ENCODE measurements at places on chromosomes 4 and X.

GRCh38 chr4:159191989-159192388 lies 89.1 kb downstream of the RAPGEF2 start:
- peak; percentile 61 for DNase-seq

- no peak for DNase-seq
These were observed 321.6 kb downstream of the STIM2 start for GRCh38 chr4:27182211-27182610.

- no peak for DNase-seq
These were observed 41.3 kb upstream of the CRMP1 start for GRCh38 chr4:5933996-5934831.

GRCh38 chr4:61202638-61203435 lies 2.7 kb downstream of the ADGRL3 start:
- DNase-seq: peak; percentile 68

- no peak for DNase-seq
These were observed 226.6 kb downstream of the NLGN4X start for GRCh38 chrX:6002056-6002455.

GRCh38 chr4:128107766-128108165 lies 46.7 kb downstream of the LARP1B start:
- no peak for DNase-seq

- DNase-seq: no peak
These were observed 28.2 kb upstream of the TLR2 start for GRCh38 chr4:153655928-153656327.

GRCh38 chr4:108303488-108304177 lies 134.9 kb upstream of the LEF1 start:
- peak; percentile 75 for DNase-seq

DNA sequence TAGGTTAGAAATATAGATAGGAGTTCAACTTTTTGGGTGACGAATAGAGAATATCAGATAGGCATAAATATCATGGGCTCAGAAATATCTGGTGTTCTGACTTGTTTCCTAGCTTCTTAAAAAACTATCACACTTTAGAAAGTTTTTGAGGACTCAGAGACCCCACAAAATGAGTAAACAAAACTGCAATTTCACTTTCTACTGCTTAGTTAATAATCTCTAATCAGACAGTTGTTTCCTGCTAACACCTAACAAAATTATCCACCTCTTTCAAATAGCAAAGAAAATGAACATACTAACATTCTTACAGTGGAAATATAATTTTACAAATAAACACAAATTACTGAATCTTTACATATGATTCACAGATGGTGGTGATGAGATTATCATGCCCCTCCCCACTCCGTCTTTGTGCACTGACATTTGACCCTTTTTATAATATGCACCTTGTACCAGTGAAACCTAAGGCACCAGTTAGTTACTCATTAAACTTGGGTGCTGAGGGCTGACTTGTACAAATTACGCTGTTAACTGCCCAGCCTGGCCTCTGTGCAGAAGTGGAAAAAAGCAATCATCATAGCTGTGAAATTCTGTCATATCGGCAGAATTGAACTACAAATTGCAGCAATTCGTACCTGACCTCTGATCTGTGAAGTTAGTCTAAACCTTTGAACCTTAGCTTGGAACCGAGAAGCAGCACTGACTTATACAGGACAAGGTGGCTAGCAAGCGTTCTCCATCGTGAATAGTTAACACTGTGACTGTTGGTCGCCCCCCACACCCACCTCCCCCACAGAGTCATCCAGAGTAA lies 138.7 kb downstream of the CHRNA9 start:
- no peak for DNase-seq

- no peak for DNase-seq
These were observed 69.6 kb upstream of the PCDH18 start for GRCh38 chr4:137601934-137602333.

DNA sequence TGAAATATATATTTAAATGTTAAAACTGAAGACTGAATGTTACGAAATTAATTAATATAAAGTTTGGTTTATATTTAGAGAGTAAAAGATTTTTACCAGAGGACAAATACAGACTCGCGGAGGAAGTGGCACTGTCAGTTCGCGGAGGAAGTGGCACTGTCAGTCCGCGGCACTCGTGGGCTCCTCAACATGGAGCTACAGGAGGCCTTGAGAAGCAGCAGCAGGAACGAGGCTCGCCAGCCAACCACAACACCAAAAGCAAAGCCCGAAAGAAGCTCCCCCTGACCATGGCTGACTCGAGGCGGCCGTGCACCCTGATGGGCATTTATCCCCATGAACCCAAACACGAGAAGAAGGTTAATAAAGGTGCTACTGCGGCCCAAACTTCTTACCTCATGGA lies 125.3 kb upstream of the PABPC4L start:
- no peak for DNase-seq

DNA sequence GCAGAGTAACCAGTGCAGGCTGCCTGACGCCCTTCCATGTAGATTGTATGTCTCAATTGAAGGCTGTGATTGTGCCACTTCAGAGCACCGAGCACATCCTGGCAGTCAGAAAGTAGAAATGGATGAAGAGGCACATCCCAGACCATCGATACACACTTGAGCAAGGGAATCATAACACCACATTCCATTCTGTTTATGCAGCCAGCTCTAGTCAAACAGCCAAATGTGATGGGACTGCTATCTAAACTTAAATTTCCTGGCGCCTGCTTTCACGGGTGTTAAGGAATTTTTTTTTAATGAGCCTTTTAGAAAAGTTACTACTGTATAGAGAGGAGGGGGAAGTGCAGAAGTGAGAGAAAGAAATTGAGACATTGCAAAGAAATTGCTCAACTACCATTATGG lies 84.4 kb downstream of the PPARGC1A start:
- no peak for DNase-seq

GRCh38 chr4:15786743-15787142 lies 8.6 kb downstream of the CD38 start:
- no peak for DNase-seq

- no peak for DNase-seq
These were observed 23.2 kb upstream of the BRS3 start for GRCh38 chrX:136464589-136464988.

DNA sequence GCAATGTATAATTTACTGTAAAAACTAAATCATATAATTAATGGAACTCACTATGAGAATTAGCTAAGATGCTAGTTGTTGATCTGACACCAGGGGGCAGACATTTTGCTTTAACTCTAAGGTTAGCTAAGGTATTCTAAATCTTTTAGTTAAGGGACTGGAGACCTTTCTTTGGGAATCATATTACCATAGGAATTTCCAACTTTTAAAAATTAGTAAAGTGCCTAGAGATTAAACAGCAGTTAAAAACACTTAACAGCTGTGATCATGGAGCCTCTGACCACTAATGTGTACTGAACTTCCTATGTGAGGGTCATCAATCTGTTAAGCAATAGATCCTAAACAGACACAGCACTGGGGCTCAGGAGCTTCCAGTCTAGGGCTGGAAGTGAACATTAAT lies 226.6 kb downstream of the NSUN7 start:
- DNase-seq: peak; percentile 48

DNA sequence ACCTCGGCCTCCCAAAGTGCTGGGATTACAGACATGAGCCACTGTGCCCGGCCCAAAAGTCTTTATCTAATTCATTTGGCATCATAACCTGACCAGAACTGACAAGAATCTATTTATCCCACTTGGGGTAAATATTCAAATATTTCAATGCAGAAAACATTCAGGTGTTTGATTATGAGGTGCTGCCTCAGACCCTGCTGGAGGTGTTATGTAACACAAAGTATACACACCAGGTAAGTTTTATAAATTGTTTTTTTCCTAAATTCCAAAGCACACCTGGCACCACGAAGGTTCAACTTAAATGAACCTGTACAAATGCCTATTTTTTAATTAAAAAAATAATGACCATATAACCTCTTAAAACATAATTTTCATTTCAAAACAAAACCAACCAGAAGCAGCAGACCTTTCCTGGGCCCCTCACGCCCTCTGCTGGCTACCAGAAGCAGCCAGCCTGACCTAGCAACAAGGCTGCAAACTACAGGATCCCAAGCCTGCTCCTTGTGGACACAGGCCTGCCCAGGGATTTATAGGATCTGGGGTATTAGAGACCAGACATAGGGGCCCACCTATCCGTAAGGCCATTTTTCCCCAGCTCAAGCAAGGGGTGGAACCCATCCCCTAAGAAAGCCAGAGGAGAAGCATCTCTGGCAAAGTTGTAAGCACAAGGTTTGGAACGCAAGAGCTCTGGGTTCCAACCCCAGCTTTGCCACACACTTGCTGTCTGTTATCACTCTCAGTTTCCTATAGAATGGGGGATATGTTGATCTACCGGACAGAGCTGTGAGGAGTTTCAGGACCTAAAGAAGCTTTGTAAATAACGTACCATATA lies 11.7 kb downstream of the OTUD5 start:
- peak; percentile 62 for DNase-seq

DNA sequence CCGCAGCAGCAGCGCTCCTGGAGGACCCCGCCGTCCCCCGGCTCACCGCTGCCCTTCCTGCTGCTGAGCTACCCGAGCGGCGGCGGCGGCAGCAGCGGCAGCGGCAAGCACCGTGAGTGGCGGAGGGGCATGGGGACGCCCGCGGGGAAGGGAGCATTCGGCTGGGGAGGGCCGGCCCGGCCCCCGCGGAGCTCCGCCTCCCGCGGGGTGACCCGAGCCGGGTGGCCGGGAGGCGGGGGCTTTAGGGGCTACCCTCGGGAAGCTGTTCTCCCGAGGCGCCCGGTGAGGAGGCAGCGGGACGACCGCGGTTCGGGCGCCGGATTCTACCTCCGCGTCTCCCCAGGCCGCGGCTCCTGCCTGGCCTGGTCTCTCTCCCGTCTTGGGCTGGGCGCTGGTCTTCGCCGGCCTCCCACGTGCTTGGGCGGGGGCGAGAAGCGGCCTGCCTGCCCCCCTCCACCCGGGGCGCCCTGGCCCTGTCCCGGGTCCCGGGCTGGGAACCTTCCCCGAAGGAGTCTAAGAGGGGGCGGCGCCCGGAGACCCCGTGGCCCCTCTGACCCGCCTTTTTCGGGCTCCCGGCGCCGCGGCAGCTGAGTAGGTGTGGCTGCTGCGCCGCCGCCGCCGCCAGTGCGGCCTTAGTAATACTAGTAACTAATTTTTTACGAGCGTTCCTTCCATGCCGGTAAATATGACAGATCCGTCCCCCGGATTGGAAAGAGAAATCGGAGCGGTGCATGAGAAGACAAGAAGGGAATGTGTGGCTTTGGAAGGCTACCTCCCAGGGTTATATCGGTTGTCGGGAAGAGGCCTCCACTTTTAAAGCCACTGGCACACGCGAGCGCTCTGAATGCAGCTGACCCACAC lies 16.4 kb upstream of the RUFY3 start:
- DNase-seq: peak; percentile 87

DNA sequence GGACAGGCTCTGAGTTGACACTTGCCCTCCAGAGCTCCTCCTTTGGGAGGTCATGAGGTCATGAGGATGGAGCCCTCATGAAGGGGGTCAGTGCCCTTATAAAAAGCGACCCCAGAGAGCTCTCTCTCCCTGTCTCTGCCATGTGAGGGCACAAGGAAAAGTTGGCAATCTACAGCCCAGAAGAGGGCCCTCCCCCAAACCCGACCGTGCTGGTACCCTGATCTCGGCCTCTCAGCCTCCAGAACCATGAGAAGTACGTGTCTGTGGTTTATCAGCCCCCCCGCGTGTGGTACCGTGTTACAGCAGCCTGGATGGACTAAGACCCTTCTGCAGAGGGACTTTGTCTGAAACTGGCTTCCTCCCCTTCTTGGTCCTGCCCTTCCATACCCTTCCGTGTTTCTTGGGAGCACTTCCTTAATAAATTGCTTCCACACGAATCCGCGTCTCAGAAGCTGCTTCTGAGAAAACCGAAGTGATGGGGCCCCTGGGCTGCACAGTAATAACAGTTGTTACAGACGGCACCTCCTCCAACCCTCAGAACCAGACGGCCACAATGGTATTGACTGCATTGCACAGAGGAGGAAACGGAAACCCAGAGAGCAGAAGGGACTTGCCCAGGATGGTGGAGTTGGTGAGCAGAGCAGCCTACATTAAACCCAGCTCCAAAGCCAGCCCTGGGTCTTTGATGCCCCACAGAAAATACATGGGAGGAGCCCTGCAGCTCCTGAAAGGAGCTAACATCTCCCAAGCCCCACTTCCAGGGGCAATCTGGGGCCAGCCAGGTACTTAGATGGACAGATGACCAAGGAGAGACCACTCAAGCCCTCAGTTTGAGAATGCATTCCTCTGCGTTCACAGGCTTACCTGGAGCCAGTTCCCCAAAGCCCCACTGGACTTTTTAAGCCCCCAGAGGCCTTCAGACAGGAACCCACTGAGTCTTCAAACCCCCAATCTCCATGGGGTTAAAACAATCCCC lies 242.7 kb downstream of the BCOR start:
- DNase-seq: no peak

- no peak for DNase-seq
These were observed 25.5 kb upstream of the NXT2 start for GRCh38 chrX:109511113-109511512.

DNA sequence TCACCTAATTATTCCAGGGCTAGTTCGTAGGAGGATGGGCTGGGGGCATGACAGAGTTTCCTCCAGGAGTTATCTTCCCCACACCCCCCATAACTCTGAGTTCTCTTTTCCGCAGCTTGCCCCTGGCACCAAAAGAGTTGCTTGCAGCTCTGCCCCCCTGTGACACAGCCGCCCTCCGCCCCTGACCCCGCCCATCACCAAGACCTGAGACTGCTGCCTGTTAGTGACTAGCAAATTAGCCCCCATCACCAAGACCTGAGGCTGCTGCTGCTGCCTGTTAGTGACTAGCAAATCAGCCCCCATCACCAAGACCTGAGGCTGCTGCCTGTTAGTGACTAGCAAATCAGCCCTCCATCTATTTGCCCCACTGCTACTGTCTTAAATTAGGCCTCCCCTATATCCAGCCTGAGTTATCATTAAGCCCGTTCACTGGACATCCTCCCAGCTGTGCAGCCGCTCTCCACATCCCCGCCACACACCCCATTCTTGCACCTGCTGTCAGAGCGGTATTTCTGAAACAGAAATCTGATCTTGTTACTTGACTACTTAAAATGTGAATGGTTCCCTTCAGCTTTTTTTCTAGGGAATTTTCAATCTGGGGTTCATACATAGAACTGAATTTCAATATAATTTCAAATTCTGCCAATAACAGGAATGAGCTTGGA lies 1.5 kb upstream of the PAPSS1 start:
- no peak for DNase-seq

DNA sequence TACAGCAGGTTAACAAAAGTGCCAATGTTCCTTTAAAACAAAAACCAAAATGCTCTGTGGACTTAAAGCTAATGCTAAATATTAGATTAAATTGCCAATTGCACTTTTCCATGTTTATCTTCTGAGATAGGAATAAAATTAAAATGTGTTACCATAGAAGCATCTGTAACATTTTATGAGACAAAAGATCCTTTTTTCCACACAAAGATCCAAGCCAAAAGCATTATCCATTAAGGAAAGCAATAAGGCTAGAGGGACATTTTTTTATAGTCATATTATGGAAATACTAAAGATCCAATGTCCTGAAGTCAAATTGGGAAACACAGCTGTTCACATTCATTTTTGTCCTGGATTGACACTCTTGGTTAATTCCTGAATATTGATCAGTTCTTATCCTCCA lies 73.6 kb downstream of the PALLD start:
- no peak for DNase-seq

Measured in urothelium cell line (cell line).